ENCODE measurements at places on chromosomes 16 and 17.

- no peak for DNase-seq
Measured at GRCh38 chr17:9918804-9919352, 13.8 kb upstream of the RCVRN start.

- no peak for DNase-seq
Measured at GRCh38 chr17:76191896-76192295, 48.4 kb downstream of the RNF157 start.

DNA sequence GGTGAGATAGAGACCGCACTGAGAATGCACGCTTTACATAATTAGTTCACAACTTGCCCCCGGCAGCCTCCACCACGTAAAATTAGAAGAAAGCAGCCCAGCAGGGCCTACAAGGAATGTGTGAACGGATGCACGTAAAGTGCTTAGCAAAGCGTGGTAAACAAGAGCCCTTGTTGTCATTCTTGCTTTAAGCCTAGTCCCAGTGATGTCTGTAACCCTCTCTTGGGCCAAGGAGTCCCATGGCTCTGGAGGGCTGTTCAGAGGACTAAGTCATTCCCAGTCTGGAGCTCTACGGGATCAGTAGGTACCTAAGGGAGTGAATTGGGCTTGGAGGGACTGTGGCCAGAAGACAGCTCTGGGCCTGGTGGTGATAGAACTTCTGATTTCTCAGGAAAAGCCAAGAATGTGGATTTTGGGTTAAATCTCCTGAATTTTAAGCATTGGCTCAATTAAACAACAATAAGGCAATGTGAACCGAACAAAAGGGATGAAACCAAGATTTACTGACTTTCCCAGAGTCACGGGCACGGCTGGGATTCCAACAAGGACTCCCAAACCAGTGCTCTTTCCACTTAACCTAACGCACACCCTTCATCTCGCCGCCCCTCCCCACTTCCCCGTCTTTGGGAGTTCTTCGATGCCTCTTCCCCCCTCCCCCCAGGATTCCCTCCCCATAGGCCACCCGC is 775 bp upstream of the CHP2 start:
- no peak for DNase-seq

DNA sequence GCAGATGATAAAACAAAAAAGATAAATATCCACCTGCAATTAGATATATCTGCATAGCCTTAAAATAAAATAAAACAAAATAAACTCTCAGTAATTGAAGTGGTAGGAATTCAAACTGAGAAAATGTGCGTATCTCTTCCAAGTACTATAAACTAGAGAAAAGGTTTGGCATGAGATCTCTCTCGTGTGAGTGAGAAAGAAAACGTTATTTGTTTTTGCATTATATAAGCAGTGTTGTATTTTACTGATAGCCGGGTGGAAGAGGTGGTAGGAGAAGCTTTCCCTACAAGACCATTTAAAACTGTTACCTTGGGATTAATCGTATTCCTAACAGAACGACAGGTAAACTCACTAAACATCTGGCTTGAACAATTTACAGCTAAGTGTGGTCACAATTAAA is 15.6 kb downstream of the CDH8 start:
- DNase-seq, result no peak

DNA sequence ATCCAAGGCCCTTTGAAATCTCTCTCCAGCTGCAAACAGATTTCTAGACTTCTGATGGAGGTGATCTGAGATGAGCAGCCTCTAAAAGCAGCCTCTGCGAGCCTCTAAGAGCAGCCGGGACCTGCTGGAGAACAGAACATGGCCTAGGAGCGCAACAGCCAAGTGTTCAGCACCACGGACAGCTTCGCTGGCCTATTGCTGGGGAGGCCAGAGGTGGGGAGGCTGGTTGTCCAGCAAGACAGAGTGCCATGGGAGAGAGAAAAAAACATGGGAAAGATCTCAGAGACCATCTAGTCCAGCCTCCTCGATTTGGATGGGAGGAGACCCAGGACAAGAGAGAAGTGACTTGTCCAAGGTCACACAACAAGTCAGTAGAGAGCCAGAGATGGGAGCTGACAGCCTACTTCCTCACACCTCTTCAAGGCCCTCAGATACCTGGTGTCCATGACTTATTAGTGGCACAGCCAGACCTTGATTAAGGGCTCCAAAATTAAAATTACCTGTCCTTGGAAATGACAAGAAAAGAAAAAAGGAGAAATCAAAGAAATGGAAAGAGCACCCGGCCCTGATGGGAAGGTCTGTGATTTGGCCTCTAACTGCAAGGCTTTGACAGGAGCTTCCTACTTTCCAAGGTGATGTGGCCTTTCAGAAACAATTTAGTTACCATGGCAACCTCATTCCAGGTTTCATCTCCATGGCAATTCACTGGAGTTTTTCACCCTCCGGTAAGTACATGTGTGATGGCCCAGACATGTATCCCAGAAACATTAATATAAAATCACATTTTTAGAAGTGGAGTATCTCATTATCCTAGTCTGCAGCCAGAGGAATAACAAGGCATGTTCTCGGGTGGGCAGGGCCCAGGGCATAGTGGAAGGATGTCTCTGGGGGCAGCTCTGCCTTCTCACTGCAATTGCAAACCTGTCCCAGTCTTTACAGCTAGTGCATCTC is 14.5 kb downstream of the RPRML start:
- DNase-seq, result no peak

DNA sequence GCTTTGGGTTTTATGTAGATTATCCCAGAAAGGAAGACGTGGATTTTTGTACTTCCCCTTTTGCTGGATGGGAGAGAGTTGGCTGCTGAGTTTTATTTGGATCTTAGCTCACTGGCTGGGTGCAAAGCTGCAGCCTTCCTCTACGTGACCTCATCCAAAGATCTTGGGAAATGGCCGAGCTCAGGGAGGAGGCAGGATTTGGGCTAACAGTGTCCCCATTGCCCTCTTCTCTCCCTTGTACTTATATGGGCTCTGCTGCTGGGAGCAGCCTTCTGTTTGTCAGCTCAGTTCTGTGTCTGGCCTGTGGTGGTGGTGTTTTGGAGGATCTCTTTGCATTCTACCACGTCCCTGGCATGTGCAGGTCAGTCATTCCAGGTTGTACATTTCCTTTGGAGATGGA is 2.0 kb downstream of the AOC3 start:
- no peak for DNase-seq

- no peak for DNase-seq
Measured at GRCh38 chr17:29124925-29125273, 55.3 kb downstream of the MYO18A start.

GRCh38 chr16:85054948-85055492 is 27.4 kb downstream of the KIAA0513 start:
- DNase-seq, result no peak

DNA sequence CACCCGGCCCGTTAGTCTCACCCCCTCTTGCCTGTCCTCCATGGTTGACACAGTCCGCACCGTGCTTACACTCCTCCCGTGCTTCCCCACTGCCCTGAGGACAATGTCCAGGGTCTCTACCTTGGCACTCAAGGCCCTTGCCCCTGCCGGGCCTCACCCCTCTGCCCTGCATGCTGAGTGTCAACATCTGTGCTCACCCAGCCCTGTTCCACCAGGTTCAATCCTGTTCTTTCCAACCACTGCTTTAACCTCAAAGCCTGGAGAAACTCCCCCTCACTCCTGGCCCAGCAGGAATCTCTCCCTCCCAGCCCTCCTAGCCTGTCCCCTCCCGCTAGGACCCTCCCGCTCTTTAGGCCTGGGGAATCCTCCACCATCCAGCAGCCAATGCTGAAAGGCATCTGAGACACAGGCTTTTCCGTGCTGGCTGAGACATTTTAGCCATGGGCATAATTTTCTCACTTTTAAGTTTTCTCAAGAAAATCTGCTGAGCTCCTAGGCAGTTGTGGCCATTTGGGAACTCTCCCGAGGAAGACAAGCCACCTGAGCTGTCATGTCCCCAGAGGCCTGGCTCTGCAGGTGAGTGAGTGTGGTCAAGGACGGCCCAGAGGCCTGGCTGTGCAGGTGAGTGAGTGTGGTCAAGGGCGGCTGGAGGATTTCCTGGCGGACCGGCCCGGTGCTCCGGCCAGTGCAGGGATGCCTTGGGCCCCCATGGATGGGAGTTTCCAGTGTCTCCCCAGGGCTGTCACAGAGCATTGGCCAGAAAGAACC is 10.8 kb upstream of the P2RX1 start:
- DNase-seq, result no peak

GRCh38 chr17:1905190-1905913 is 75.5 kb downstream of the RPA1 start:
- no peak for DNase-seq

- no peak for DNase-seq
Measured at GRCh38 chr16:21097151-21097550, 53.5 kb downstream of the DNAH3 start.

DNA sequence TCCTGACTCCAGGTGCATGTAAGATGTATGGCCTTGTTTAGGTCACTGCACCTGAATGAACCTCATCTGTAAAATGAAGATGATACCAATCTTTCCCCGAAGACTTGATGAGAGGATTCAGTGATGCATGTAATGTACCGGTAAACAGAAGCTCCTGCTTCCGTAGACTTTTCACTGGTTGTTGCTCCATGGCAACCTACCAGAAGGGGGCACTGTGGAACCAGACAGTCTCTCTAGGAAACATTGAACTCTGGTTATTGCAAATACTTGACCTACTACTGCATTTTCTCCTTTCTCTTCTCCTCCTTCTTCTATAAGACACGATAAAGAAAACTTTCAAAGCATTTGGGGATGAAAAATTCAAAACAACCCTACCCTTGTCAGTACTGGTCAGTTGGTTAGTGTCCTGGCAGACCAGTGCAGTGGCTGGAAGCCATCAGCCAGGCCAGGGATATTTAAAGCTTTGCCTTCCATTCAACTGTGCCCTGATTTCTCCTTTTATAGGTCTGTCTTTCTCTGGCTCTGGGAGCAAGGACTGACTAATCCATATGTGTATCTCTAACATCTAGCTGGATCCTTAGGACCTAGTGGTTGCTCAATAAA is 667.4 kb upstream of the SALL1 start:
- peak; percentile 13 for DNase-seq

DNA sequence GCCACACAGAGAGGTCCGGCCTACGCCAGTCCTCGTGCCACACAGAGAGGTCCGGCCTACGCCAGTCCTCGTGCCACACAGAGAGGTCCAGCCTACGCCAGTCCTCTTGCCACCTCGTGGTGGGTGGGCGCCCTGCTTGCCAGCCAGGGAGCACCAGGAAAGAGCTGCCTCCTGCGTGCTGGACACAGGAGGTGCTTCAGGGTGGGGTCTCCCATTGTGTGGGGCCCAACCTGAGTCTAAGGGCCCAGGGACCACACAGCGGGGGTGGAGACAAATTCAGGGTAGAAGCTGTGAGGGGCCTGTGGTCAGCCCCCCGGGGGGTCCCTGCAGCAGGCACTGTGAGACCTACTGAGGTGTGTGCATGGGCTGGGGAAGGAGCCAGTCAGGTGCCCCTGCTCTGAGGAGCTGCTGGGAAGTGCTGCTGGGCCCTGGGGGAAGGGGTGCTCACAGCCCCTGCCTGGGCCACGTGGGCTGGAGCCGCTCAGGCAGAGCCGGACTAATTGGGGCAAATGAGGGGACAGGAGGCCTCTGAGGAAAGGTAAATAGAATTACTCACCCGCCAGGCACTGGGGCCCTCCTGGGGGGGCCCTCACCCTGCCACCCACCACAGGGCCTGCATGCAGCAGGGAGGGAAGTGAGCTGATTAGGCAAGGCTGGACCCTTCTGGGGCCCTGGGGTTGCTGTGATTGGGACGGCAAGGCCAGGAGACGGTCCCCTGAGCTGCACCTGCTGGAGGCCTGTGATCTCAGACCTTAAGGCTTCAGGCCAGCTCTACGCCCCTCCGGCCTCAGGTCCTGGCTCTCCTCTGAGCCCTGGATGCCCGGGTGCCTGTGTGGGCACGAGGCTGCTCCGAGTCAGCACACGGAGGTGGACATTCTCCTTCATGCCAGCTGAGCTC is 11.0 kb downstream of the GCGR start:
- DNase-seq, result no peak

DNA sequence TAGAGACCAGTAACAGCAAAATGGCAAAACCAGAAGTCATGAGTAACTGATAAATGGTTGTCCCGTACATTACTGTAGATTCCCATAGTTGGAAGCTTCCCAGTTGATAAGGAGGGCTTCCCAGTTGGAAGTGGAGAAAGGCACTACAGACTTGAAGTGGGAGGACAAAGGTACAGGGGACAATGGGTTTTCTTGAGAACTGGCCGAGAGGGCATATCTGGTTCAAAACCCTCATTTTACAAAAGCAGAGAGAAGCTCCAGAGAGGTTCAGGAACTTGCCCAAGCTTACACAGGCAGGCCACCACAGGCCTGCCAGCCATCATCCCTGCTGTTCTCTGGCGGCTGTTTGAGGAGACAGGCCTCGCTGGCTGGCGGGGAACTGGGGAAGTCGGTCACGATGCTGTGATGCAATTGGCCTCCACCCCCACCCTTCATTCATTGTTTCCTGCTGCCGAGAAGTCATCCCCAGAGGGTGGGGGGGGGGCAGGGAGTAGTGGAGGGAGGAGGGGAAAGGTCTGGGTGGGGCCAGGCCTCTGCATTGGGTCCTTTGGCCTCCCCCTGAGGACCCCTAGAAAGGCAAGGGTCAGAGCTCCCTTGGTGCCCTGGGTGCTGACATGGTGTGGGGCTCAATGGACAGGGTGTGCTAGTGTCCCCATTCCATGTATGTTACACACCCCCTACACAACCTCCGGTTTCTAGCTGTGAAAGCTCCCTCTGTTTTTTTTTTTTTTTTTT is 3.0 kb downstream of the UBALD2 start:
- DNase-seq, result peak; percentile 65

All from stimulated activated CD4-positive, alpha-beta T cell treated with anti-CD3 and anti-CD28 coated beads, Interleukin-2, amount 100 ng/mL, for 48 hours (primary cell).